ENCODE measurements at places on chromosomes 12 and 14.

GRCh38 chr12:26978801-26979200 lies 35.4 kb downstream of the TM7SF3 start:
- DNase-seq, result no peak

DNA sequence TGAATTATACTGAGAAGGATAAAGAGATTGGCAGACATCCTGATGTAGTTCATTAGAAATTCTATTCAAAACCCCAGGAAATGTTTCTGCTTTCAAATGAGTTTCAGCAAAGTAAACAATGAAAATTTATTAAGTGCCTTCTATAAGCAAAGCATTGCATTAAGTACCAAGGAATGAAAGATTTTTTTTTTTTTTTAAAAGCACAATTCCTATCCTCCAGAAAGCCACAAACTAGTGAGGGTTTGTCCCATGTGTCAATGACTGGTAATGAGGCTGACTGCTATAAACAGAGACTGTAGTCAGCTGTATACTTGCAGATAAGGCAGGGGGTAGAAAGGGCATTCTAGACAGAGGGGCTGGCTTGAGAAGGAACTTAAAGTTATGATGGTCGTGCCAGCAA lies 6.7 kb downstream of the ANO4 start:
- no peak for DNase-seq

DNA sequence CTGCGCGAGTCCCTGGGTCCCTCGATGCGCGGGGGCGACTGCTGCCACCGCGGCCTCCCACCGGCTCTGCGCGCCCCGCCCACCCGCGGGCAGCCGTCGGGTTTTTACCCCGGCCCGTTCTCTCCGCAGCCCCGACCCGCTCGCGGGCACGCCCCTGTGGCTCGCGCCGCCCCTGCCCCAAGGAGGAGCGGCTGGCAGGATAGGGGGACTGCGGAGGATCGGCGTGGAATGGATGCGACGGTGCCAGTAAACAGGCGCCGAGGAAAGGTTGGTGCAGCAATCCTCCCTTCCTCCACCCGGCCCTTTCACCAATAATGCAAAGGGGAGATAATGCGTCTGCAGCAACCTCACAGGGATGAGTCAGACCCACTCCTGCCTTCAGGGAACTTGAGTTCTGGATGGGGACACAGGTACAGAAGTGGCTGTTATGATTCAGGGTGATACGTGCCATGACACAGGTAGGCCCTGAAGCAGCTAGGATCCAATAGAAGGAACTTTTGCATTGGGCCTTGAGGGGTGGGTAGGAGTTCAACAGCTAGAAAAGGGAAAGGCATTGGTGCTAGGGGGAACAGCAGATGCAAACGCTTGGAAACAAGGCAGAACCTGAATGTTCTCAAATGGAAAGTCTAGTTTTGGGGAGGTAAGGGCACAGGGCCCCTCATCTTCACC lies 554 bp upstream of the DEGS2 start:
- DNase-seq, result no peak

- DNase-seq, result no peak
Observed at GRCh38 chr14:22478670-22479069, 110.4 kb downstream of the DAD1 start.

DNA sequence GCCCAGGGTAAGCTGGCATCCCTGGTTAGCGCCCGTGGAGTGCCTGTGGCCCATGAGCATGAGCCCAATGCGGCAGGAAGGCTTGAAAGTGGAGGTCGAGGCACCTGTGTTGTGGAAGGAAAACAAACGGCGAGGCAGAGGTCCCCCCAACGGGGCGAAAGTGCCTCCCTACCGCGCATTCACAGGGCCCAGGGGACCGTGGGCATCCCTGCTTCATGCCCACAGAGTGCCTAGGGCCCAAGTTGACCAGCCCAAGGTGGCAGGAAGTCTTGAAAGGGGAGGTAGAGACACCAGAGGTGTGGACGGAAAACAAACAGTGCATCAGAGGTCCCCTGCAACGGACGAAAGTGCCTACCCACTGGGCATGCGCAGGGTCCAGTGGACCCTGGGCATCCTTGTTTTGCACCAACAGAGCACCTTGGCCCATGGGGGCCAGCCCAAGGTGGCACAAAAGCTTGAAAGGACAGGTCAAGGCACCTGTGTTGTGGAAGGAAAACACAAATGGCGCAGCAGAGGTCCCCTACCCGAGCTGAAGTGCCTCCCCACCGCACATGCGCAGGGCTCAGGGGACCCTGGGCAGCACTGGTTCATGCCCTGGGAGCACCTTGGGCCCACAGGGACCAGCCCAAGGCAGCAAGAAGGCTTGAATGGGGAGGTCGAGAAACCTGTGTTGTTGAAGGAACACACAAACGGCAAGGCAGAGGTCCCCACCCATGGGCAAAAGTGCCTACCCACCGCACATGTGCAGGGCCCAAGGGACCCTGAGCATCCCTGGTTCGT lies 377.5 kb downstream of the ALG10 start:
- no peak for DNase-seq

- DNase-seq, result no peak
Observed at GRCh38 chr14:71692496-71692895, 239.7 kb upstream of the RGS6 start.

- DNase-seq, result no peak
Observed at GRCh38 chr12:14956905-14957304, 4.5 kb downstream of the ARHGDIB start.

GRCh38 chr12:57240926-57241401 lies 10.0 kb downstream of the STAC3 start:
- DNase-seq, result no peak

DNA sequence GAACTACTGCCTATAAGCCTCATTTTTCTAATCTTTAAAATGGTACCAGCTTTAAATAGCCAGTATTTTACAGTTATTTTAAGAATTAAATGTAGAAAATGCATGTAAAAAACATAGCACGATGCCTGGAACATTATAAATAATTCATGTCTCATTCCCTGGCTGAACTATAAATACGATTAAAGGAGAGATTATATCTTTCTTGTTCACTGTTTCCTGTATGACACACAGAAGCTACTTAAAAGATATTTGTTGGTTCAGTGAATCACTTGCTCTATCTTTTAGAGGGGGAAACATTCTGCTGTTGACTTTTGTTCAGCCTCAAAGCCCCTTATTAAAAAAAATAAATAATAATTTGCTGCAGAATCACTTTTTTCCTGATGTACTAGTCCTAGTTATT lies 406.9 kb downstream of the LRFN5 start:
- no peak for DNase-seq

DNA sequence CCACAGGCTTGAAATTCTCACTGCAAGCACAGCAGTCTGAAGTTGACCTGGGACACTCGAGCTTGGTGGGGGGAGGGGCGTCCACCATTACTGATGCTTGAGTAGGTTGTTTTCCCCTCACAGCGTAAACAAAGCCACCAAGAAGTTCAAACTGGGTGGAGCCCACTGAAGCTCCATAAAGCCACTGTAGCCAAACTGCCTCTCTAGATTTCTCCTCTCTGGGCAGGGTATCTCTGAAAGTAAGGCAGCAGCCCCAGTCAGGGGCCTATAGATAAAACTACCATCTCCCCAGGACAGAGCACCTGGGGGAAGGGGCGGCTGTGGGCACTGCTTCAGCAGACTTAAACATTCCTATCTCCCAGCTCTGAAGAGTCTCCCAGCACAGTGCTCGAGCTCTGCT lies 31.7 kb upstream of the ST8SIA1 start:
- no peak for DNase-seq

DNA sequence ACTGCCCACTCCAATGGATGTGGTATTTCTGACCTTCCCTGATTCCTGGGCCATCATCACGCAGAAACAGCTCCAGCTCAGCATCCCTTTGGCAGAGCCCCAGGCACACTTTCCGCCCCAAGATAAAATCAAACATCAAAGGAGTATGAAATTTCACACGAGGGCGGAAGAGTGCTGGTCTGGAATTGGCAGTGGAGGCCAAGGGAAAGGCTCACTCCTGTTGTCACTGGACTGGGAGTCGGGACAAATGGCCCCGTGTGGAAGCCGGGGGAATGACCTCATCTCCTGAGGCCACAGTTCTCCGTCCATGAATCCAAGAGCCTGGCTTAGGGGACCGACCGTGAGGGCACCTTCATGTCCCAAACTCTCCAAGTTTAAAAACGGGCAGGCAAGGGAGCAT lies 40.9 kb downstream of the FZD10 start:
- no peak for DNase-seq

- DNase-seq, result no peak
Observed at GRCh38 chr12:103908246-103908541, 22.0 kb upstream of the HSP90B1 start.

- DNase-seq, result no peak
Observed at GRCh38 chr12:121000530-121000929, 15.8 kb downstream of the C12orf43 start.

DNA sequence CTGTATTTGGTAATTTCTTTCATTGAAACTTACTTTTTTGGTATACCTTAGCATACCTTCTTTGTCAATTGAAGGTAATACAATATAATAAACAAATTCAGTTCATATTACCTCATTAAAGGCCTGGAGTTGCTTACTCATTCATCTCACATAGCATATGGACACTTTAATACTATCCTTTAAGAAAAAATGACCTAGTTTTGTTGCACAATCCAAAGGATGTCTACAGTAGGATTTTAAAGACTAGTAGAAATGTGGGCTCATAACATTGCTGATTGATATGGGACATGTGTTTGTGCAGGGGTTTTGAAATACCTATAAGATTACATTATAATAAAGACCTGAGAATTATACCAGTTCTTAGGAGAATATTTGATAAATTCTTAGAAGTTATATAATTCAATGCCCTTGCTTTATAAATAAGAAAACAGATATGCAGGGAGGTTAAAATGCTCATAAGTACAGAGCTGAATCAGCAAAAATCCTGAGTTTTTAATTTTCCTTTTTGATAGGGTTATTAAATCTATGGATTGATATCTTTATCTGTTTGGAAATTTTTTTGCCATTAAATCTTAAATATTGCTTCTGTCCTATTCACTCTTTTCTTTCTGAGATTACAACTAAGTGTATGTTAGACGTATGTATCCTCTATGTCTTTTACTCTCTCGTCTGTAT lies 352.1 kb downstream of the ATP23 start:
- no peak for DNase-seq

- DNase-seq, result no peak
Observed at GRCh38 chr14:96272777-96273473, 16.9 kb downstream of the BDKRB1 start.

DNA sequence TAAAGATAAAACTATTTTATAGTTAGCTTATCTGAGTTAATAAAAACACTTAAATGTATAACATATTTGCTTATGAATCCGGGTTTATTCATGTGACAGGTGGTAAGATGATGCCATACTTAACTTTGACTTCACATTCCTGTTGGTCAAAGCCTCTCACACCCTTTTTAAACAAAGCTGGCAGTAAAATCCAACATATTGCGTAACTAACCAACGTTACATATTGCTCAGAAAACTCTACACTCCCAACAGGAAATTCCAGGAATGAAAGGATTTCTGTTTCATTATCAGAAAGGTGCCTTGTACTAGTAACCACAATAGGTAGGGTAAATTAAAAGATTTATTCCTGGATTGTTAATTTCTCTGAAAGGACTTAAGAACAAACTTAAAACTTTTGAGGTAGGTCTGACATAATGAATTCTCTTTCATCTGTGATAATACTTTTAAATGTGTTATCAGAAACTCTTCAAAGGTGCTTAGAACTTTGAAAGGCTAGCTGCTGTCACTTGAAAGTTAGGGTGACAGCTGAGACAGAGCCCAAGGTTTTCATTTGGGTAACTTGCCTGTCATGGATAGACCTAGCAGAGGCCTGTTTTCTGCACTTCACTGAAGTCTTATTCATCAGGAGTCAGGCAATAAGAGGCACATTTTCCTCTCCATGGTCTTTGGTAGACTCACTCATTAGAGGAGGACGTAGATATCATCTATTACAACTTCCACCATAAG lies 23.8 kb upstream of the CATSPERB start:
- no peak for DNase-seq

DNA sequence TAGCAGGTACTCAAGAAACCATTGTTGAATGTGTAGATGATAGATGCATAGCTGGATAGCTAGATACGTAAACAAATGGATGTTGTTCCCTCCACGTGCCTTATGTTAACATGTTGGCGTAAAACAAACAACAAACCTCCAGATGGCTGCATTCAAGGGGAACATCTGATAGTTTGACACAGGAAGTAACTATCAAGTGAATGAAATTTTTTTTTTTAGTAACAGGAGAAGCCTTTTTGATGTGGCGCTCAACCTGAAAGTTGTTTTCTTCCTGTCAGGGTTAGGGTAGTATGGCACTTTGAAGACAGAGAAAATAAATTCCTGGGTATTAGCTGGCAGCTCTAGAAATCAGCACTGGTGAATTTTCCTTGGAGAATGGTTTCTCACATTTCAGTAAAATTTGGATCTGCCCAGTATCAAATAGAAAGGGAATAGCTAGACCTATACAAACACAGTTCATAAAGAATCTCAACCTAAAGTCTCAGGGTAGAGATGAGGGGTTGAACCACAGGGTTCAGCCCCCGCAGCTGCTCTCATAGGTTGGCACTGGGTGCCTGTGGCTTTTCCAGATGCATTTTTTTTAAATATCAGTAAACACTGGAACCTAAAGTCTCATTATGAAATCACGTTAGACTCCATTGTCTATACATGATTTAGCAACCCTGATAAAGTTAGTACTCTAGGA lies 18.8 kb upstream of the RAP1B start:
- DNase-seq, result no peak

GRCh38 chr12:128513831-128514230 lies 246.9 kb downstream of the TMEM132C start:
- DNase-seq, result no peak

- peak; percentile 69 for DNase-seq
Observed at GRCh38 chr12:6062757-6063735, 61.4 kb downstream of the VWF start.

- DNase-seq, result no peak
Observed at GRCh38 chr14:66752109-66752508, 244.2 kb downstream of the GPHN start.

- no peak for DNase-seq
Observed at GRCh38 chr14:70098250-70098809, 90.4 kb downstream of the SLC8A3 start.

DNA sequence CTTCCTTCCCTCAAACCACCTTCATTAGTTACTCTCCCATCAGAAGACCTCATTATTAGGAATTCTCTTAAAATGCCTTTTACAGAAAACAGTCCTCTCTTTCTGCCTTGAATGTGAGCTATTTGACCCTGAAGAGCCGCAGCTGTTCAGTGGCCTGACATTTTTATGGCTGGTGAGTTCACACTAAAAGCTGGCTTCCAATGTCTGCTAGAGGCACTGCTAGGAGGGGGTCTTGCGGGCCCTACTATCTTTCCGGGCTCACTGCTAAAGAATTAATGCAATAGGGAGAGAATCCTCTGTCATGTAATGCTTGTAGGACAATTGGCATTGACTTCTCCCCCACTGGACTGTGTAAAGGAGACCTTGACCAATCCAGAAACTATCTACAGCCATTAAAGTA lies 87.7 kb downstream of the GPR135 start:
- DNase-seq, result no peak

DNA sequence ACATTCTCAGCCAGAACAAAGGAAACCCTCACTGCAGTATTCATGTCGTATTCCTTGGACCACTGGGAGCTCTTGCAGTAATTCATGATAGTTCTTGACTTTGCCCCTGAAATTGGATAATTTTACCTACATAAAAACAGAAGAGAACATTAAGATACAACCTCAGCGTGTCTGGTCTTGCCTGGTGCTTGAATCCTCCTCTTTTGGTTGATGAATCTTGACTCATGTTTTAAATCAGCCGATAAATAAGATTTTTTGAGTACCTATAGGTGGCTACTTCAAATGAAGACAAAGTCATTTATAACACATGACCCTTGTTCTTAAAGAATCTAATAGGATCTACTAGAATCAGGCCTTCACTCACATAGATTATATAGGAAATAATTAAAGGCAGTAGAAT lies 221.0 kb downstream of the PTPRO start:
- DNase-seq, result no peak

- DNase-seq, result no peak
Observed at GRCh38 chr12:50017641-50018040, 7.7 kb downstream of the RACGAP1 start.

Measured in CD4-positive, alpha-beta T cell (primary cell).